ENCODE measurements at places on chromosomes 6 and 20.
A peak's percentile ranks its signal among the peaks of the same experiment; 100 is the strongest.

DNA sequence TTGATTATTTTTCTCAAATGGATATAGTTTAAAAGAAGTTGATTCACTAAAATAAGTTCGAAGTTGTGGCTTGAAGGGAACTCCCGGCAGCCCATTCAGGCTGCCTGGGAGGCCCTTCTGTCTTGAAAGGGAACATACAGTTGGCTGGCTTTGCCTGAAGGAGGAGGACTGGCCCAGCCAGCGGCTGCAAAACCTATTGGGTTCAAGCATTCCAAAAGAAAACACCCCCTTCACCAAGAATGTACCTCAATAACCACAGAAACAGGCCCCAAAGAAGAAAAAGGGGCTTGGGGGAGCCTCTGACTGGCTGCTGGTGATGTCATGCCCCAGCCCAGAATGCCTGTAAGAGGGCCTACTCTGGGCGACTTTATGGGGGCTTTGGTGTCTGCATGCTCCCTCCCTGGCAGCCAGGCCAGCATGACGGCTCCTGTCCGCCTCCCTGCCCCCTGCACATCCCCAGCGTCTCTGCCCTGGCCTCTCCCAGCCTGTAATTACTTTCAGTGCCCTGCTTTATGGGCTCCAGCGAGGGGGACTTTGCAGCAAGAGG, 36.5 kb downstream of the MAFB start:
- no peak for DNase-seq

DNA sequence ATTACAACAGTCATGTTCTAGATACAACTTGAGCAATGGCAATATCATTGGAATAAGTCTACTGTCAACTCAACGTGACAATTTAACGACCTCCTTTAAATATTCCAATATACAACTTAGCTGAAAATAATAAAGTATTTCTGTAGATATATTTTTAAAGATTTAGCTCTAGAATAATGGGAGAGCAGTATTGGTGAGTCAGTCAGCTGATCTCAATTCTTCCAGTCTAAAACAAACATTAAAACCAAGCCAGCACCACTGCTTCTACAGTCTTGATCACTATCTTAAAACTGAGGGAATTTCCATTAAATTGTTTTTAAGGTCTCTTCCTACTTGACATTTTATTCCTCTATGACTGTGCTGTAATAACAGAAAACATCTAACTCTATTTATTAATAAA, 38.2 kb downstream of the NOL7 start:
- no peak for DNase-seq

DNA sequence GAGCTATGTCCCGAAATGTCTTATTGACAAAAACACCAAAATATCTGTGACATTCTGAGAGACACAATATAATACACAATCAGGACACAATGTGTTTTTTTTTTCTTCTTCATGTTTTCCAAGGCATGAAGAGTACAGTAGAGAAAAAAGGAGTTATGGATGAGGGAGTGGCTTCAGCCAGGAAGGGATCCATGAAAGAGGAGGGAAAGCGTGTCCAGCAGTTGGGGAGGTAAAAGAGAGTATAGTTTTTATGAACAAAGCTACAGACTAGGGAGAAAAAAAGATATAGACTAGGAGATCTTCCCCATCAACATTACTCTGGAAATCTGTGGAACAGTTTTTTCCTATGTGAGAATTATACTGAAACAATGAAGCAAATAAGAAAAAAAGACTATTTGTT, 38.9 kb upstream of the PRIM2 start:
- no peak for DNase-seq

DNA sequence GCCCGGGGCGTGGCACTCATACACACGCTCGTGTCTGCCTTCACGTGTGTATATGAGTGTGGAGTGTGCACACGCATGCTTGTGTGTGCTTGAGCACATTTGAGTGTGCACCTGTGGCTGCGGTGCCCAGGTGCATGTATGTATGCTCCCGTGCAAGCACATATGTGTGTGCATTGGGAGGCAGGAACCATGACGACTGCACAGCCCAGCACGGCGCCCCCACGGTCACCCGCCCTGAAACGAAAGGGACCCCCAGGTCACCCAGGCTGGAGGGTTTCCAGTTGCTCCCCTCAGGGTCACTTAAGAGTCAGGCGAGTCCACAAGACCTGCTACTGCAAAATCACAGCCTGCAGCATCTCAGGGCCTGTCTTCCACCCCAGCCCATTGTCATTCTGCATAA, 94.7 kb downstream of the YTHDF1 start:
- DNase-seq = no peak

DNA sequence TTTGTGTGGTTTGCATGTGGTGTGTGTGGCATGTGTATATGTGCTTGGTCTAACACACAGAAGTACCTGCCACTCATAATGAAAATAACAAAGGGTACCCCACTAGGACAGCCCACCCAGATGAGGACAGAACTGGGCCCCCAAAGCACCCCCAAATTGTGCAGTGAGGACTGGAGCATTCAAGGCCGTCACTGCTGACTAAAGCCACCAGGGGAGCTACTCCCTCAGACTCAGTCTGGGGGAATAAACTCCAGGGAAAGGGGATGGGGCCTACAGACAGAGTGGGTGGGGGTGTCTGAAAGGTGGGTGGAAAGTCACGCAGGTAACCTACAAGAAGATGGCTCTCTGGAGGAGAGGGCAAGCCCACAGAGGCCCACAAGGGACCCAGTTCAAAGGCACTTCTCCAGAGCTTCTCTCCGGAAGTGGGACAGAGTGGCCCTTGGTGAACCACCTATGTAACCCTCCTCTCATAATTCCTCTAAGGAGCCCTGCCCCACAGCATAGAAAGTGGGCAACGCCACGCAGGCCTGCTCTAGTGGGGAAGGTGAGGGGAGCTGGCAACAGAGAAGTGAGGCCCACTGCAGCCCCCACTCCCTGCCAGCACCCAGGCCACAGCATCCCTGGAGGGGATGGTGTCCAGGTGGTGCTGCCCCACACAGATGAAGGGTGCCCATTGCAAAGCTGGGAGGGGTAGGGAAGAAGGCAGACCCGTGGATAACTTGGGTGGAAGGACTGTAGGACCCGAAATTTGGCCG, 122.8 kb upstream of the MAFB start:
- DNase-seq = no peak

- no peak for DNase-seq
These were observed 7.8 kb downstream of the IL22RA2 start for GRCh38 chr6:137165375-137166246.

DNA sequence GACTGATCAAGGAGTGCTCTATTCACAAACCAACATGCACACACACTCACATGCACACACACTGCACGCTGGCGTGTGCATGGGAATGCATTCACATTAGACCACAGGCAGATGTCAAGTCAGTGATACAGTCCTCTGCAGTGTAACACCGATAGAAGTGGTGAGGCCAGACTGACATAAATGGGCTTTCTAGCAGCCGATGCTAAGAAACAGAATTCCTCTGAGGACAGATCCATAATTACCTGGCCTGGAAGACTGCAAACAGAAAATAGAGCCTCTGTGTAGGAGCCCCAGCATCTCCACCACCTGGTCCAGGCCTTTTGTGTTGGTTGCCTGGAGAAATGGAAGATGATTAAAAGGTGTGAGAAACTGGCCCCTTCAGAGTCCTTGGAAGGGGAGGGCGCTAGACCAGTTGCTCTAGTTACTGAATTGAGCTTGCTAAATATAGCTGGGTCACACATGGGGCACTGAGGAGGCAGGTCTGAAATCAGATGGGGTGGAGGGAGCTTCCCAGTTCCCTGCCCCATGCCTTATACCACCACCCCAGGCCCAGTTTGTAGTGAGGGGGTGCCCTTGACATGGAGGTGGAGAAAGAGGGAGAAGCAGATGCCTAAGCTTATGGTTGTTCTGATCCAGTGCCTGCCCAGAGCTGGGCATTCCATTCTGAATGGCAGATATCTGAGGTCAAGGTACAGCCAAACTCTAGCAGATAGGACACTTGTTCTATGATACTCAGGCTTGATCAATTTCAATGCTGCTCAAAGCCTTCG, 233.8 kb downstream of the LRFN2 start:
- no peak for DNase-seq

GRCh38 chr6:32410906-32411305, 3.9 kb upstream of the BTNL2 start:
- DNase-seq = no peak

- DNase-seq = no peak
These were observed 227.7 kb upstream of the CDH4 start for GRCh38 chr20:61024390-61024789.

- no peak for DNase-seq
These were observed 111.5 kb downstream of the MOXD1 start for GRCh38 chr6:132289756-132290155.

DNA sequence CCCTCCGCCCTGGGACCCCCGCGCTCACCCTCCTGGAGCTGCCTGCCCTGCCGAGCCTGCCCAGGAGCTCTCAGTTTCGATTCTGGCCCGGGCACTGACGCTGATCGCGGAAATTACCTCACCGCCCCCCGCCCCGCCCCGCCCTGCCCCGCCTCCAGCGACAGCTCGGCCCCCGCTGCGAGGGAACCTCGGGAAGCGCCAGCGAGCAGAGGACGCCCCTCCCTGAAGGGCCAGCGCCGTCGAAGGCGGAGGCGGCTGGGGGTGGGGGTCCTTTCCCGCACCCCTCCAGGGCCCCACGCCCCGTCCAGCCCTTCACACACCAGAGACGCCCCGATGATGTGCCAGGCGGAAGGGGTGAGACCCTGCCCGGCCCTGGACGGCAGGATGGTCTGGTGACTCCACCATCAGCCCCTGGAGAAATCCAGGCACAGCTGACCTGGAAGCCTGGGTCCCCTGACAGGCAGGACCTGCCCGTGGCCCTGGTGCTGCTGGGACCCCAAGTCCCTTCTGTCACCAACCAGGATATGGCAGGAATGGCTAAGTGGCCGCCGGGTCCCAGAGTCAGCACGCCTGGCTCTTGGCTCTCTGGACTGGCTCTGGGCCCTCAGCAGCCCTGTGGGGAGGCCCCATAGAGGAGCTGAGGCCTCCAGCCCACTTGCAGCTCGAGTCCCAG, at the start of gene HELZ2:
TSS of gene HELZ2 (minus strand) at position 84 of the 673 bp plus-strand sequence. CDS start 1,854 bp downstream, outside the sequence.
- DNase-seq = no peak

- no peak for DNase-seq
These were observed 32.5 kb upstream of the ZNF184 start for GRCh38 chr6:27505209-27506027.

- DNase-seq = no peak
These were observed 21.3 kb downstream of the RNF217 start for GRCh38 chr6:124983383-124984083.

DNA sequence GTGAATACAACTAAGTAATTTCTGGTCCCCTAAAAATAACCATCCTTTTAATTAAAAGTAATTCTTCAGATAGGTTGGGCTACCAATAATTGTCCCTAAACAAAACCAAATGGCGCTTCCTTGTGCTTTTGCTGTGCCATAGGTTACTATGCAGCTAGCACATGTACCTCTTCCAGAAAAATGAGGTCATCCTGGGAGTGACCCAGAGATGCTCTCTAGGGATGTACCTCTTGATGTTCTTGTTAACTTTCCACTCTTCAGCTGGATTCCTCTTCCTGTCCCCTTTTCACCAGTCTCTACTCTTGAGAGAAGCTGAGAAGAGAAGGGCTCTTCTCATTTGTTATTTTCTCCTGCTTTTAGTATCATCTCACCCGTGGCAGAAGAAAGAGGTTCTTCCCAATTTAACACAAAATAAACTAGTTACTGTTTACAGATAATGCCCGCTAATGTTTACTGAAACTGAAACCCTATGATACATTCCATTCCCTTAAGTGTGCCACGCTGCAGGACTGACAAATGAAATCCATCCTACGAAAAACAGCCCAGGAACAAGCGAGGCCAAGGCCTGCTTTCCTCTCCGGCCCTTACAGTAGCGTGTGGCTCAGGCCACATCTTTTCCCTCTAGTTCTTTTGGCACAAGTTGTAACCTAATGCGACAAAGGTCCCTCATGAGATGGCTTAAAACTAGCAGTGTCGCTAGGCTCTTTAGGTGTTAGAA, 24.2 kb downstream of the MRS2 start:
- no peak for DNase-seq

DNA sequence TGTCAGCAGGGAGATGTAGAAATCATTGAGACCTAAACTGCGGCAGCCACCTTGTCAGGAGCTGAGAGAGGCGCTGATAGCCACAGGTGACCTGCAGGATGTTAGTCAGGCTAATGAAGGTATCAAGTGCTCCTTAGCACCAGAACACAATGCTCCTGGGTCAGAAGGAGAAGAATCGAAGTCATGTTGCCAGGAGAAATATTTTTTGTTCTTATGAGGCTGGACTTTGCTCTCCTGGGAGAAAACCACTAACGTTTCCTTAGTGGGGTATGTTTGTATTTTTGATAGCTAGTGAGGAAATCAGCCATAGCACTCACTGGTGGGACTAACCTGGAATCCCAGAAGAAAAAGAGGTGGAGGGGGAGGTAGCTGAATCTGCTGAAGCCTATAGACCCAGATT, 120.9 kb upstream of the LRFN2 start:
- DNase-seq = no peak

GRCh38 chr6:141634269-141634668, 498.5 kb upstream of the GJE1 start:
- no peak for DNase-seq

DNA sequence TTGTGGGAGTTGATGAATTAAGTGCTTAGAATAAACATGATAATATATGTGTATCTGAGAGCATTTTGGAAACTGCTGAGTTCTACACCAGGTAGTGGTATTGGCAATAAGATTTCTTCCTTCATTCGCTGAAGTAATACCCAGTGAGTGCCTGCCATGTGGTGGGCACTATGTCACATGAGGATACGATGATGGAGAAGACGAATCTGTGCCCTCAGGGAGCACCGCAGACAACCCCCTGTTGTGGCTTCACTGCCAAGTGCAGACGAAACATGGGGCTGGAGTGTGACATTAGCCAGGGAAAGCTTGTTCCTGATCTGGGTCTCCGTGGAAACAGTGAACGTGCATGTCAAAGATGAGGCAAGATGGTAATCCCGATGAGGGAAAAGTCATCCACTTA, 7.9 kb downstream of the ZNF76 start:
- DNase-seq = no peak

- no peak for DNase-seq
These were observed 13.8 kb upstream of the TIAM2 start for GRCh38 chr6:154981079-154981870.

DNA sequence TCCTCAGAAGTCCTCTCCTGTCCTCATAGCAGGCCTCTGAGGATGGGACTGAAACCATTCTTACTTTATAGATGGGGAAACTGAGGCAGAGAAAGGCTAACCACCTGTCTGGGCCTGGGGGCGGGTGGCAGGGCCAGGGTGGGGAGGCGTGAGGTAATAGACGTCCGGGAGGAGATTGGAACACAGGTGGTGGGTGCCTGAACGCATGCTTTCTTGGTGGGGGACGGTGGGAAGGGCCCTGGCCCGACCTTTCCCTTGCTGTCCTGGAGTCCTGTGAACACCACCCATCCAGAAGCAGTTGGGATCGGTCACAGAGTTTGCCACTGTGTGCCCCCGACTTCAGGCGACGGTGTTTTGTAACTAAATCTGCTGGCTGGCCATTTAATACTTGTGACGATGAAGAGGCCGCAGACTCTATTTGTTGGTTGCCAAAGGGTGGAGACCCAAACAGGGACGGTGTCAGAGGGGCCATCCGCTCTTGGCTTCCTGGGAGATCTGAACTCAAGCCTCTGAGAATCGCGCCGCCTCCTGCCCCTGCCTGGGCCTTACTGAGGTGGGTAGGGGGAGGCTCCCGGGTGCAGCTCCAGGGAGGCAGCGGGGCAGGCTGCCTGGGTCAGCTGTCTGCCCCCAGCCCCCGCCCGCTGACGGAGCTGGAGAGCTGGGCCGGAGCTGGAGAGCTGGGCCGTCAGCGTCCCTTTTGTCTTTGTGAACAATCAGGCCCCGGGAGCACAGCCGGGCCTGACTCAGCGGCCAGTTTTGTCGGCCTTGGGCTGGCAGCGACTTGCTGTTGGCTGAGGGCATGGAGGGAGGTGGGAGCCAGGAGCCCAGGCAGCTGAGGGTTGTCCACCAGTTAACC, 4.1 kb downstream of the RBM38 start:
- peak; percentile 4 for DNase-seq

GRCh38 chr20:44442298-44443070, 33.2 kb upstream of the TTPAL start:
- DNase-seq = peak; percentile 32
